ENCODE measurements at places on chromosomes 3 and 15. TPM values are rescaled to one million over a fixed set of nuclear protein-coding genes. Genes with fewer than 3 reads are reported as not detected.

DNA sequence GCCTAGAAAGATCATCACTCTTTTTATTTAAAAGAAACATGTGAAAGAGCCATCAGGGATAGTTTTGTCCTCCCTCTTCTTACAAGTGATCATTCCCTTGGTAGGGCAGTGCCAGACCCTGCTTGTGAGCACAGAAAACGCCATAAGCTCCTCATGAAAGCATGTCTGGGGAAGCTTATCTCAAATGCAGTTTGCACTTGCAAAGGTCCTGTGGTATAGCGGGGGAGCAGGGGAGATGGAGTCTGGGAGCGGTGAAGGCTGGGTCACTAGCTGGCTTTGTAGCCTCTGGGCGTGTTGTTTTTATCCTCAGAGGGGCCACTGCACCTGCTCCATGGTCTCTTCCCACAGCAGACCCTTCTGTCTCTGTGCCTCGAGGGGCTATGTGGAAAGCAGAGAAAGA is 141.9 kb downstream of the IGF1R start:
- peaks cover 9% of the 10 kb centered on the region for H3K4me1 ChIP-seq
- DNase-seq = no peak
- H3K36me3 ChIP-seq = no peaks in the 10 kb centered on the region
- H3K27ac ChIP-seq = no peak overlapping the region

DNA sequence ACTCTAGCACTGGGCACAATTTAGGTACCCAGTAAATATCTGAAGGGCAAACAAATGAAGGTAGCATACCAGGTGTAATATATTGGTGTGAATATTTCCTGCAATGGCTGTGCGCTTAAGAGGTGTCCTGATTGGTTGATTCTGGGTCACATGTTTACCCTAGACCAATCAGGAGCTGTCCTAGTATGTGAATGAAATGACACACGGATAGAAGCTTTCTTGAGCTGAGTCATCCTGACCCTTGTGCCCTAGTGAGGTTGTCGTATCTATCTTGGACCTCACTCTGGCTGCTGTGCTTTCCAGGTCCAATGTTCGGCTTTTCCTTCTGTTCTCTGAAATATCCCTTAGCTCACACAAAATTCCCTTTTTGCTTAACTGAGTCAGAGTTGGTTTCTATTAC is 58.1 kb upstream of the FOXP1 start:
- H3K36me3 ChIP-seq = no peaks in the 10 kb centered on the region
- H3K4me1 ChIP-seq = no peaks in the 10 kb centered on the region
- DNase-seq = no peak
- H3K27me3 ChIP-seq = no peaks in the 10 kb centered on the region
- H3K27ac ChIP-seq = no peak overlapping the region
- H3K4me3 ChIP-seq = no peak overlapping the region

IVD gene
- total RNA-seq = 143 TPM

DNA sequence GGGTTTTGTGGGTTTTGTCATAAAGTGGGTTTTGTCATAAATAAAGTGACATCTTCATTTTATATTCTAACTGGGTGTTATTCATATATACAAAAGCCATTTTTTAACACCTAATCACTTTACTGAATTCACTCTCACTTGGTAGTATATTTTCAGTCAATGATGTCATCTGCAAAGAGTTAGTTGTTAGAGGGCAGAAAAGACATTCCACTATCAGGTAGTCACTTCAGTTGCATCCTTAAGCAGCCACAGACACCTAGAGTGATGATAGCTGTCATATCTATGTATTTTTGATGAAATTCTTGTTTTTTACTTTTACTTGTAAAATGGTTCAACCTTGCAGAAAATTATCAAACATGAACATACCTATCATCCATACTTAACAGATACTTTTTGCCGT is 89.0 kb downstream of the DHX36 start:
- H3K27me3 ChIP-seq = no peaks in the 10 kb centered on the region
- no peak for DNase-seq
- no peak overlapping the region for H3K27ac ChIP-seq
- peaks cover 2% of the 10 kb centered on the region for H3K4me1 ChIP-seq
- H3K36me3 ChIP-seq = no peaks in the 10 kb centered on the region

DNA sequence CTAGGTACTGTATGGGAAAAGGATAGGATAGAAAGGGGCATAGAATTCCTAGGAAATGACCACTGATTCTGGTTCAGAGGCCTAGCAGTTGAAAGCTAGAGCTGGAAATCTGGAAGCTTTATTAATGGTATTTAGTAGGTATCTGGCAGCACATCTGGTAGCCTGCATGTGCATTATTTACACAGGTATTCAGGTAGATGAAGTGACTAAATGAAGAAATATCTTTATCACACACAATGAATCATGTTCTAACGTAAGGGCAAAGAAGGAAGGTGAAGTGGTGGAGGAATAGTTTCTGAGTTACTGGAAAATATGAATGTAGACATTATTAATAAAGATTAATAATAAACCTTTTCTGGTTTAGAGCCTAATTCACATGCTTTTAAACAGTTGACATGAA is 119.9 kb downstream of the MBNL1 start:
- no peak overlapping the region for H3K4me3 ChIP-seq
- H3K36me3 ChIP-seq = no peaks in the 10 kb centered on the region
- no peak for DNase-seq

DNA sequence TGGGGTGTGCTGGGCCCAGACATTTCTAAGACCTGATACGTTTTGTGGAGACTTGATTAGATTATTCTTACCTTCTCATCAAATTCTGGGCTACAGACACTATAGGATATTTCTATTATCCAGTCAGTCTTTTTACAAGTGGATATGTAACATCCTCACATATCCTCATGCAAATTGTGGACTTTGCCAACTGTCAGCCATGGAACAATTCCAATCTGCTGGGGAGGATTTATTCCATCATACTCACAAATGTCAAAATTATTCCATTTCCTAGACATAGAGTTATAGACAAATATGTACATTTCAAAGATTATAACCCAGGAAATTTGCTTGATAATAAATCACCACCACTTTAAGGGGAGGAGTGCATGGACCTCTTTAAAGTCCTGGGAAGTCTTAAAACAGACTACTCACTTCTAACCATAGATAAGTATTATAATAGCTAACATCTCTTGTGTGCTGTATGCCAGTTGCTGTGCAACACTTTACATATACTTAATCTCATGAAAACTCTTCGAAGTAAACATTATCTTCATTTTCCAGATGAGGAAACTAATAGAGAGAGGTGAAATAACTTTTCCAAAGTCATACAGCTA is 44.4 kb downstream of the CADPS start:
- no peak overlapping the region for H3K27ac ChIP-seq
- DNase-seq = no peak
- no peaks in the 10 kb centered on the region for H3K36me3 ChIP-seq
- H3K4me1 ChIP-seq = no peaks in the 10 kb centered on the region
- H3K27me3 ChIP-seq = no peaks in the 10 kb centered on the region

DNA sequence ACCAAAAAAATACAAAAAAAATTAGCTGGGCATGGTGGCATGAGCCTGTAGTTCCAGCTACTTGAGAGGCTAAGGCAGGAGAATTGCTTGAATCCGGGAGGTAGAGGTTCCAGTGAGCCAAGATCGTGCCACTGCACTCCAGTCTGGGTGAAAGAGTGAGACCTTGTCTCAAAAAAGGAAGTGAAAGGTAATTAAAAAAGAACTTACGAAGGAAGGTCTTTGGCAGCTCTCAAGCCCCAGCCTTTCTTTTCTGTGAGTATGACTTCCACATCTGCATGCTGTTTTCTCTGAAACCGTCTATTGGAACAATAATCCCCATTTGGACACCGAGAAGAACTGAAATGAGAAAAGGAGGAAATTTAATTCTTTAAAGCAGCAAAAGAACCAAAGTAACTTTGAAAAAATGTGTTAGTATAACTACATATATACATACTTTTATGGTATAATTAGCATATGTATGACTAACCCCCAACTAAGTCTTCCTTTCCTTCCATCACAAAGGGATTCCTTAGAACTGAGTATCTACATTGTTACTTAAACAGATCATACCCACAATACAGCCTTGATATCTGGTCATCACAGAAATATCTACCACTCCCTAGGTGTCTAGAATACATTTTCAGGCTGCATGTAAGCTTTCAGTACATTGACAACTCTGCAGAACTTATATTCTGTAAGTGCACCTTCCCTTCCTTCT is 50.1 kb downstream of the SETD2 start:
- H3K27ac ChIP-seq = no peak overlapping the region
- no peaks in the 10 kb centered on the region for H3K27me3 ChIP-seq
- no peaks in the 10 kb centered on the region for H3K4me1 ChIP-seq
- DNase-seq = no peak
- no peaks in the 10 kb centered on the region for H3K36me3 ChIP-seq

- H3K4me1 ChIP-seq = no peaks in the 10 kb centered on the region
- no peaks in the 10 kb centered on the region for H3K36me3 ChIP-seq
- no peaks in the 10 kb centered on the region for H3K27me3 ChIP-seq
Measured at GRCh38 chr3:117442566-117442965, 733.0 kb downstream of the TUSC7 start.

DNA sequence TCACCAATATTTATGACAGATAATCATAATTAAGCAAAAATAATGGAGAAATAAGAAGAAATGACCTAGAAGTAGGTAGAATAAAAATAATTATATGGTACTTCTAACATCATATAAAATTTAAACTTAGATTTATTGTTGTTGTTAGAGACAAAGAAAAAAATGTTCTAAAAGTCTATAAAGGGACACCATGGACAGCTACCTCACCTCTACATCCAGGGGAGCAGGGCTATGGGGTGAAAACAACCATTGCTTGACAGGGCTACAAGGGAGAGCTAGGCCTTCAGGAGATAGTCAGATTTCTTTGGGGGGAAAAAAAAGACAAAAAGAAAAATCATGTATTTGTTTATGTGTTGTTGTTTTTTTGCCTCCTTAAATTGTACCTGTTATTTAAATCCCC is 841.9 kb downstream of the VGLL3 start:
- H3K4me1 ChIP-seq = no peaks in the 10 kb centered on the region
- H3K36me3 ChIP-seq = no peaks in the 10 kb centered on the region
- DNase-seq = no peak
- H3K4me3 ChIP-seq = no peak overlapping the region
- no peak overlapping the region for H3K27ac ChIP-seq
- no peaks in the 10 kb centered on the region for H3K27me3 ChIP-seq

PRR23C gene
- total RNA-seq = not detected

DNA sequence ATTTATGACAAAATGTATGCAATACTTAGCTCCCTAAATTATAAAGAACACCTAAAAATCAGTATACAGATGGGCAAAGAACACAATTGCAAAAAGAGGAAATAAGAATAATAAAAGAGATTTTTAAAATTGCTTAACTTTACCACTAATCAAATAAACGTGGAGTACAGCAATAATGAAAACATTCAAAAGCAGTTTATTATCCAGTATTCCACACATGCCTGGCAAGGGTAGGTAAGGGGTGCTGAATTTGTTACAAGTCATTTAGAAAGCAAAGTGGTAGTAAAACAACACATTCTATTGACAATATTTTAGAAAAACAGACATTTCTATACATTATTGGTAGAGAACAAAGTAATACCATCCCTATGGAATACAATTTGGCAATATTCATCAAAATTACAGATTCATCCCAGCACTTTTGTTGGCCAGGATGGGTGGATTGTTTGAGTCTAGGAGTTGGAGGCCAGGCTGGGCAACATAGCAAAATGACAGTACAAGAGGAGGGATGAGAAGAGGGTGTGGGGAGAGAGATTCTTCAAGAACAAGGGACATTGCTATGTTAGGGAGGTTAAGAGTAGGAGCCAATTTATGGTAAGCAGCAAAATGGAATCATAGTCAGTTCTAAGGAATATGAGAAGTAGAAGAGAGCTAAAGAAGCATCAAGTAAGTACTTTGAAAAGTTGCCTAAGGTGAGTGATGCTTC is 3.7 kb upstream of the ACKR4 start:
- H3K27ac ChIP-seq = no peak overlapping the region
- no peak for DNase-seq
- H3K4me1 ChIP-seq = peaks cover 14% of the 10 kb centered on the region
- no peak overlapping the region for H3K4me3 ChIP-seq
- H3K27me3 ChIP-seq = no peaks in the 10 kb centered on the region

GRCh38 chr3:117137065-117137464 is 427.5 kb downstream of the TUSC7 start:
- DNase-seq = no peak
- no peaks in the 10 kb centered on the region for H3K4me1 ChIP-seq
- H3K27ac ChIP-seq = no peak overlapping the region
- no peaks in the 10 kb centered on the region for H3K27me3 ChIP-seq
- H3K36me3 ChIP-seq = no peaks in the 10 kb centered on the region

DNA sequence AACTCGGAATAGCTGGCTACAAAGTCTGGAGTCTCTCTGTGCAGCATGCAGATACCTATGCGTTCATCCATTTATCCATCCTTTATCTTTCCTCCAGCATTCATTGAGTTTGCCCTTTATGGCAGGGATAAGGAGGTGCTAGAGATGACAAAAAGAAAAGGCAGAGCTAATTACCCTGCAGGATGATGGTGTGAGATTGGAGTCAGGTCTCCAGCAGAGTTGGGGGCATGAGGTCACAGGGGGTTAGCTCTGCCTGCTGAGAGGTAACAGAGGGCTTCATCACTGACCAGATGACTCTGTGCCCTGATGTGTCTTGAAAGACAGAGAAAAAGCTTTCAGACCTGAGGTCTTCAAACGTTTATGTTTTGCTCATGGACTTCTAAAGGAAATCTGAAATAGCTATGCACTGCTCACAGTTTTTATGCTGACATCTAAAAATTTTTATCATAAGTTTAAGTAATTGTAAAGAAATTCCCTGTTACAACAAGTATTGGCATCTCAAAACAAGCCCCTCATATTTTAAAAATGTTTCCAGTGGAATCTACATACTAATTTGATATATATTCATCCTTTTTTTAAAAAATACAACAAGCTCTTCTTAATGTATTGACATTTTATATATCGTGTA is 132.3 kb upstream of the ANKRD28 start:
- no peaks in the 10 kb centered on the region for H3K27me3 ChIP-seq
- no peak overlapping the region for H3K27ac ChIP-seq
- no peaks in the 10 kb centered on the region for H3K36me3 ChIP-seq
- no peak overlapping the region for H3K4me3 ChIP-seq
- no peak for DNase-seq
- peaks cover 16% of the 10 kb centered on the region for H3K4me1 ChIP-seq

All from heart right ventricle (tissue), 16 donors.